ENCODE measurements at places on chromosomes 1 and 21.

GRCh38 chr1:97144527-97144926, 422.9 kb downstream of the PTBP2 start:
- peak; percentile 15 for DNase-seq

DNA sequence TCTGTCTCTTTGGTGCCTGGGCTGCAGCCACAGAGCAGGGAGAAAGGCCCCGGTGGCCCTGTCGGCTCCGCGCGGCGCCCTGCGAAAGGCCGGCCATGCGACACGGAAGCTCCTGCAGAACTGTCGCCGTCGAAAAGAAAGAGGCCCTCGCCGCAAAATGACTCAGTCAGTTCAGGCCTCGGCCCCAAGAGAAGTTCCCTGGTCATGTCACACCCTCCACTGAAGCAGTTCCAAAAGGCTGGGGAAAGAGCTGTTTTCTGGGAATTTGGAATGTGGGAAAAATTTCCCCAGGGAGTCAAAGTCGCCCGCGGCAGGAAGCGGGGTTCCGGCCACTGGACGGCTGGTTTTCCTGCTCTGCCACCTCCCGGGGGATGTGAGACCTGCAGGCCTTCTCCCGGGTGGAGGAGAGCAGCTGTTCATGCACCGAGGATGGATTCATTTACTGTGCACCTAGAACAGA, 115.8 kb upstream of the ZNF678 start:
- DNase-seq = no peak

DNA sequence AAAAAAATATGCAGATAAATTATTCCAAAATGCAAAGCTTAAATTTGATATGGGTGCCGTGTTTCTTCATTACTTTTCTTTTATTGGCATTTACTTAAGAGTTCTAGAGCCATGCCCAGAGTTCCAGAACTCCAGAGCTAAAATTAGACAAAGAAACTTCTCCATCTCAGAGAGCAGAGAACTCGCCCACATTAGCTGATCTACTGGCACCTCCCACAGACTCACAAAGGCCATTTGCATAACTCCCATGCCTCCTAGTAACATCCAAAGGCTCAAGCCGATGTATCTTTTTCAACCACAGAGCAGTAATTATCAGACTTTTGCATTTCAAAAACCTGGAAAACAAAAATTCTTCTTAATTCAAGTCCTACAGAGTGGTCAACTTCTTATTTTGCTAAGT, 323.8 kb upstream of the ST6GALNAC5 start:
- no peak for DNase-seq

DNA sequence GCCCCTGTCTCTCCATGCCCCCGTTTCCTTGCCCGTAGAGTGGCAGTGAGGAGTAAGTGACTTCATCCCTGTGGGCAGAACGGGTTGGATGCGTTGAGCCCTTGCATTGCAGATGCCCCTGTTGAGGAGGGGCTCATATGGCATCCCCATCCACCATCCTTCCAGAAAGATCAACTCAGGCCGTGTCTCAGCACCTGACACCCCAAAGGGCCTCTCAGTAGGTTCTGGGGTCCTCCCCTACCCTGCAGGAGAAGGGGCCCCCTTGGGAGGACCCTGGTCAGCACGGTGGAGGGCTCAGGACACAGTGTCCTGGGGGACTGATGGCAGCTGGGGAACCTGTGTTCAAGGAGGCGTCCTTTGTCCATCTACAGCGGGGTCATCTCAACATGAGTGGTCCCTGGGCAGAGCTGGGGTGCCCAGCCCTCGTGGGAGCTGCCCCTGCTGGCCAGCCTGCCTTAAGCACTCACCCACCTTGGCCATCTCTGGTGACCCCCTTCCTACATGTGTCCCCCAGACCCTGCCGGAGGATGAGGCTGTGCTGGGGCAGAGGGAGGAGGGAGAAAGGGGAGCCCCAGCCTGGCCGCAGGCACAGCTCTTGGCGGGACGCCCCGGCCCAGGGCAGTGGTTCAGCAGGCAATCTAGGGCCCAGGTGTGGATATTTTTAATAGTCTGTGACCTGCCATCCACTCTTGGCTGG, 48.2 kb upstream of the ACTRT2 start:
- no peak for DNase-seq

- DNase-seq = no peak
Observed at GRCh38 chr1:51578383-51579109, 38.3 kb upstream of the OSBPL9 start.

DNA sequence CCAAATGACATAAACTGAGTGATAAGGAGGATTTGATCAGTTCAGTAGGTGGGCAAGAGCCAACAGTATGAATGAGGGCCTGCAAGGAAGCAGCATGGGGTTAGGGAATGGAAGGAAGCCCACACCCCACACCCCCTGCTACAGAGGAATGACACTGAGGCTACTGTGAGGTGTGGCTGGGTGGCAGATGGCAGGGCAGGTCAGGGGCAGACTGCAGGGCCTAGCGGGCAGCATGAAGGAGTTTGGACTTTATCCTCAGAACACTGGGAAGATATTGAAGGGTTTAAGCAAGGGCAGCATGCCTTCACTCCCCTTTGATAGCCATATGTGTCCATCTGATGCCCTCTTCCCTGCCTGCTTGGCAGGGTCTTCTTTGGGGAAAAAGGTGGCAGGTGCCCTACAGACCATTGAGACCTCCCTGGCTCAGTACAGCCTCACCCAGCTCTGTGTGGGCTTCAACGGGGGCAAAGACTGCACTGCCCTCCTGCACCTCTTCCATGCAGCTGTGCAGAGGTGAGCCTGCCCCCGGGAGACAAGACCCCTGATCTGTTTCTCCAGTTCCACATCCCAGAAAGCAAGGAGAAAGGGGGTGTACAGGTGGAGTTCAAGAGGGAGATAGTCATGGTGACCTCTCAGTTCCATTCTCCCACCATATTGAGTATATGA, 4.1 kb upstream of the LENEP start:
- no peak for DNase-seq

DNA sequence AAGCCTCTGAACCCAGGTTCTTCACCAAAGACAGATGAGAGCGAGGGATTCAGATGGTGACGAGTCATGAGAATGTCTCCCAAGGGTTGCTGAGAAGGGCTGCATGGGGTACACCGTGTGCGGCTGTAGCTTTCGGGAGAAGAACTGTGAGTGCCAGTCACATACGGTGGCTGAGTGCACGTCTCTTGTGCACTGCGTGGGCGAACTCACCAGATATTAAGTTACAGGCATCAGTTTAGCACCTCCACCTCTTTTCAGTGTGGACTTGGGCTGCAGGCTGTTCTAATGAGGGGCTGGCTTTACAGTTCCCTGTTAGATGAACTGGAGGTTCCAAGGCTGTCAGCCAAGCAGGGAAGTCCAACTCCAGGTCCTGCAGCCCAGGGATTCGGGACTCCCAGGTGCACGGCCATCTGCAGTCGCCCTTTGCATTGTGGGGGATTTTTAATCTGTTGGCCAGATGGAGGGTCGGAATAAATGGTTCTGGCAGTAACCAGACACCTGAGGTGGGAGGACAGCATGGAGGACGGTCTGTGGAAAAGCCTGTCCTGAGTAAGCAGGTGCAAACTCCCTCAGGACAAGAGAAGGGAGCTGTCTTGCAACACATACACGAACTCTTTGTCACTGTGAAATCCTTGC, 26.5 kb upstream of the AVPR1B start:
- no peak for DNase-seq

DNA sequence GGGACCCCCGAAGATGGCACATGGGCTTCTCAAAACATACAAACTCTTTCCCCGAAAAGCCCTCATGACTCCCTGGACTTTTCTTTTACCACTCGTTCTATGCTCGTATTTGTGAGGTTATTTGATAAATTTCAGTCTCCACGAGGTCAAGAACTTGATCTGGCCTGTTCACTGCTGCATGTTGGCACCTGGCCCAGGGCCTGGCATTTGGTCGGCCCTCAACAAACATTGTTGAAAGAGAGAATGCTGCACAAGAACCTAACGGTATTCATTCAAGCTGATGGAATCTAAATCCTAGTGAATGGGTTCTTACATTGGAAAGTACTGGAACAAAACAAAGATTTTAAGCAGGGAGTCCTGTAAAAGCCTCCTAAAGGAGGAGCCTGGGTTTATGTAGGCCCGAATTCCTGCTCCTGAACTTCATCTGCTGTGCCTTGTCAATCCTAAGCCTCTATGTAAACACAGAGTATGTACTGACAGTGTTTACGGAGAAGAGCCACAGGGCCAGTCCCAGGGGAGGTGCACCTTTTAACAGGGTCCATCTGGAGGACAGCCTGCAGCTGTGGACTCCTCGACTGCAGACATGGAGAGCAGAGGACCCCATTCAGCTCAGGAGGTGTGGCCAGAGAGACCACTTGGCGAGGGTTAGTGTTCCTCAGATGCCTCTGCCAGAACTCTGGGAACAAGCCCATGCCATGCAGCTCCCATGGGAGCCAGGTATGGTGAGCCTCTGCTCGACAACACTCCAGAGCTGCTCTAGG, 46.9 kb downstream of the L1TD1 start:
- DNase-seq = no peak

GRCh38 chr1:12339811-12340543, 110.1 kb downstream of the VPS13D start:
- DNase-seq = no peak

DNA sequence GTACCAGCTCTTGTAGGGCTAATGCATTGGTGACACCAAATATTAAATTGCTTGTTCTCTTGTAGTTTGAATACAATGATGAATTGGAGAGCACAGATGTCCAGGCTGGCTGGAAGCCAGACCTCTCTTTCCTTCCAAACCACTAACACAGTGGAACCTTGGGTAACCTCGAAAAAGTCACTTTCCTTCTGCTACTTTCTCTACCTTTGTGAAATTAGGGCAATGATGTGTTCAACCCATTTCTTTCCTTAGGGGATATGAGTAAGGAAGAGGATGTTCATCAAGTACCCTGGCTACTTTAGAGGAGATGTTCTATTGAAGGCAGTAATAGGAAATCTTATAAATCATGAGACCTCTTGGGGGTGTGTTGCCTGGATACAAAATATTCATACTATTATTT, 55.7 kb downstream of the XCL2 start:
- no peak for DNase-seq

GRCh38 chr1:110272045-110272444, 61.9 kb downstream of the KCNC4 start:
- DNase-seq = no peak

DNA sequence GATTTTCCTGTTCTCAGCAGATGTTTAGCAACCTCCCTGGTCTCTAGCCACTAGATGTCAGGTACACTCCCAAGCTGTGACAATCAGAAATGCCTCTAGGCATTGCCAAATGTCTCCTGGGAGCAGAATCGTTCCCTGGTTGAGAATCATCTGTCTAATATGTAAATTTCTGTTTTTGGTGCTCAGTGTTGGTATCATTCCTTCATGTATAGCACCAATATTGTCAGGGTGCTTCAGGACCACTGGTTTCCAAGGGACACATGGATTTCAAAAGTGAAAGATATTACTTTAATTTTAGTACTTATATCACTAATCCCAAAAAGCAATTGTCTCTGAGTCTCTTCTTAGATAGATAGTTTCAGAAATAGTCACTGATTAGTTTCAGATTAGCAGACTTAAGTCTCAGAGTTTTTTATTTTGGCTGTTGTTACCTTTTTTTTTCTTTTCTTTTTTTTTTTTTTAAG, 160.1 kb downstream of the PTPRC start:
- DNase-seq = no peak

DNA sequence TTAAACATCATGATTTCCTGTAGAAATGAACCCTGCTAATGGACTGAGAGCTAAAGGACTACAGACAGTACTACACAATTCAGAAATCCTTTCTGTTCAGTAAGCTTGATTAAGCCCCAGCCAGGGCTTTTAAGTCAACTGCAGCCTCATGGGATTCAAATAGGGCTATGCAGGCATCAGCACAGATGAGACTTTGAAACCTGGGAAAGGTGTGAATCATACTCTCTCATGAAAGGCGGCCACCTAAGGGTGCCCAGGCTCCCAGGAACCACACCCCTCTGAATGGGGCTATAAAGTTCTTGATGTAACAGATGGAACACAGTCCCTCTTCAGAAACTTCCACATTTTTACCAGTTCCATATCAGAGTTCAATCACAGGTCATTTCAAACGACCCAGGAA, 7.6 kb downstream of the SIPA1L2 start:
- no peak for DNase-seq

DNA sequence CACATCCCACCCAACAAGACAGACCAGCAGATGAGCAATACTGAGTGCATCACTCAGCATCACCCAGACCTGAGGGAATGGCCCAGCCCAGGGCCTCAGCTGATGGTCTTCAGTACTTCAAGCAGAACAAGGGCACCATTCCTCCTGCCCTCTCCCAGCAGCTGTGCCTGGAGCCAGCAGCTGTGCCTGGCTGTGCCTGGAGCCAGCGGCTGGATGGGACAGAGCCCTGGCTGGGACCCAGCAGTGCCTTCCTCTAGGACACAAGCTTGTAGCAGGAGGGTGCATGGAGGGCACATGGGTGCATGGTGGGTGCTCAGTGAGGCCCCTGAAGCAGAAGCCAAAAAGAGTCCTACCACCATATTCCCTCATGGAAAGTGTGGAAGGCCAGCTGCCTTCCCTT, 583.8 kb downstream of the NPHP4 start:
- DNase-seq = no peak

DNA sequence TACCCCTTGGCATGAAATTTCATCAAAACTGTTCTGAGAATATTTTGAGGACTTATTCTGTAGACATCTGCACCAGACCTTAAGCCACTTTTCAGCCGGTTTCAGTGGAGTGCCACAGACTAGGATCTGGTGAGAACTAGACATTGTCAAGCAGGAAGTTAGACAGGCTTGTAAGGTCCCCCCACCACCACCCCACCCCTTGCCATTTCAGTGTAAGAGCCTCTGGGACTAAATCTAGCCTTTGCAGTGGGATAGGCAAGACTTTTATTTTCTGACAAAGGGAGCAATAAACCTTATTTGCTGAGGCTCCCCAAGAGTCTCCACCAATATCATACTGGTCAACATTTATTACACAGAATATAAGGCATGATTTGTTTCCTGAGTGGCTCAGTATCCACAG, 77.9 kb upstream of the EXO1 start:
- no peak for DNase-seq

- DNase-seq = no peak
Observed at GRCh38 chr1:208182880-208183645, 61.1 kb downstream of the PLXNA2 start.

DNA sequence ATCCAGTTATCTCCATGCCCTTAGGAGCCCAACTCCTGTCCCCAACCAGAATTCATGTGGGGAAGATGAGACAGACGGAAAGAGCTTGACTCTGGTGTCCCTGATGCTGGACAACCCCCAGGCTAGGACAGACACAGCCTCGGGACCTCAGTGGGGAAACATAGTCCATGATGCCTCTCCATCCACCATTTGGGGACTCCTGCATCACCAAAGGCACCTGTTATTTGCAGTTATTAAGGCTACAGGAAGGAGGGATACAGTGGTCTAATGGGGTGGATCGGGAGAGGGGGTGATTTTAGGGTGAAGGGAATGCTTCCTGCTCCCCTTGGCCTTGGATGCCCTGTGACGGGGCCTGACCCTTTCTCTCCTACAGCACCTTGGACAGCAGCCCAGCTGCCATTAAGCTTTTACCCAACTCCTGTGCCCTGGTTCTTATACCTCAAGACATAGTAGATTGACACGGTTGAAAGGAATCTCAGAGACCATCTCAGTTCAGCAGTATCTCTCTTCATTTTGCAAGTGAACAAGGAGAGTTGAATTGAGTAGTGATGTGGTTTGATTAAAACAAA, 111.6 kb downstream of the MATN1 start:
- no peak for DNase-seq

- no peak for DNase-seq
Observed at GRCh38 chr1:56345831-56346230, 233.5 kb downstream of the PLPP3 start.

- no peak for DNase-seq
Observed at GRCh38 chr1:201376464-201377374, 761 bp downstream of the TNNT2 start.

- no peak for DNase-seq
Observed at GRCh38 chr1:23098463-23099170, 70.0 kb downstream of the LUZP1 start.

GRCh38 chr1:54188291-54188690, 11.5 kb downstream of the CYB5RL start:
- no peak for DNase-seq

Measured in keratinocyte (primary cell).